ENCODE measurements at places on chromosomes 12 and 14.

- DNase-seq, result no peak
Observed at GRCh38 chr12:43579206-43579605, 27.2 kb upstream of the ADAMTS20 start.

DNA sequence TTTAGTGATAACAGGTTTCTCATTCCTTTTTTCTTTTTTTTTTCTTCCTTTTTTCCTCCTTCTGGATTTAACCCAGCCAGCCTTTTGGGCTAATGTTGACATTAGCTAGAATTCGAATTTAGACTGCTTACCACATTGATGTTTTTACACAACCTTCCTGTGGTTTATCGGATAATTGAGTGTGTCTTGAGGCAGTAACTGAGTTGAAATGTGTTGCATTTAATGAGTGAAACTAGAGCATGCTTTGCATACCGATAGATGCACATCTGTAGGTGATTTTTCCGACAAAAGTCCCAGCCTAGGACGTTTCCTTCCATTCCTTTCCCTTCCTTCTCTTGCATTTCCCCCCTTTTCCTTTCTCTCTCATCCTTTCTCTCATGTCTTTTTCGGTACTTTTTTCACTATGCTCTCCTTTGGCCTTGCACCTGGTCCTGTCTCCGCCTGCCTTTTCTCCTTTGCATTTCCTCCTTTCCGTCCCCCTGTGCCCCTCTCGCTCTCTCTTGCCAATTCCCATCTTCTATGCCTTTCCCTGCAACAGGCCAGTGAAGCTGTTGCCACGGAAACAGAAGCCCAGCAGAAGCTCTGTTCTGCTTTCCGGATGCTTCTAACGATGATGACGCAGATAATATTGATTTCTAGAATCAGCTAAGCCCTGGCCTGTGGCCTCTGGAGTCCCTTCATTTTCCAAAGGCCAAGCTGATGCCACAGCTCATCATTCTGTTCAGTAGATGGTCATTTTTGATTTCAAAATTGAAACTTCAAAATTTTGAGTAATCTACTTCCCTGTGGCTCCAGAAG, 76.1 kb downstream of the SLC25A47 start:
- no peak for DNase-seq

DNA sequence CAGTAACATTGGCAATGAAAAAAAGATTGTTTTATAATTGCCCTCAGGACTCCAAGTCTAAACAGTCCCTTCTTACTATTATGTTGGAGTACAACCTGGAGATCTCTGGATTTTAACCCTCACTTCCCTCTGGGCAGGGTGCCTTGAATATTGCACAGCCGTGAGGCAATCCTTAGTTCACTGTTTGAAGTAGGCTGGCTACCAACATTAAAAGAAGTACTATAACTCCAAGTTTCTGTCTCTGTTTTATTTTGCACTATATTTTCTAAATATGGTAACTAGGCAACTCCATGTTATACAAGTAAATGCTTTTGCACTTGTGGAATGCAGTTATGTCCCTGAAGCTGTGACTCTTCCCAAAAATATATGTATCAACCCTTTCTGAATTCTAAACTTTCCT, 490.7 kb downstream of the EGLN3 start:
- no peak for DNase-seq

DNA sequence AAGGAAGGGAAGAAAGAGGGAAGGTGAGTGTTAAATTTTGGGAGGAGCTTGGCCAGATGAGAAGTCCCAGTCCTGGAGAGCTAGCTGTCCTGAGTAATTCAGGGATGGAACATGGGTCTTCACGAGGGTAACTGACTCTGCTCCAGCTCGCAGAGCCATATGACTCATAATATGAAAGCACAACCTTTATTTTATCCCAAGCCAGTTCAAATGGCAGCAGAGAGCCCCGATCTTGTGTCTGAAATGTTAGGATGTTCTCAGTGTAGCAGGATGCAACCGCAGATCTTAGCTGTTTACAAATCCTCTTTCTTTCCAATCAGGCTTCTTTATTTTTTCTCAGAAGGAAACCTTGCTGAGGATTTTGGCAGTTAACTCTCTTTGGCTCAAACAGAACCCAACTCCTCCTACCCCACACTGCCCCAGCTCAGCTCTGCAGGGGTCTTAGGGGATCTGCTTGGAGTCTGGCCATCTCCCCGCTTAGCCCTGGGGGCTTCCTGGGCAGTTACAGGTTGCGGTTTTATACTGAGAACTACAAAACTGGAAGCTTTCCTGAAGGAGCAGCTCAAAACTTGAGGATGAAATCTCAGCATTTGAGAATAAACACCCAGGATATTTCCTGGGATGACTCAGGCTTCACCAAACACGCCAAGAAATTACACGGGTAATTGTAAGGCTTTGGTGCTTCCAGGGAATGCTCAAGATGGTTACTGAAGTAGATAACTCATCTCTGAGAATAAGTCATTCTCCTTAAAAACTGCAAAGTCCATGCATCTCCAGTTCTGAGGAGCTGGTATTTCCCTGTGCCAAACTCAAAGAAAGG, 92.5 kb downstream of the VCPKMT start:
- DNase-seq, result no peak

DNA sequence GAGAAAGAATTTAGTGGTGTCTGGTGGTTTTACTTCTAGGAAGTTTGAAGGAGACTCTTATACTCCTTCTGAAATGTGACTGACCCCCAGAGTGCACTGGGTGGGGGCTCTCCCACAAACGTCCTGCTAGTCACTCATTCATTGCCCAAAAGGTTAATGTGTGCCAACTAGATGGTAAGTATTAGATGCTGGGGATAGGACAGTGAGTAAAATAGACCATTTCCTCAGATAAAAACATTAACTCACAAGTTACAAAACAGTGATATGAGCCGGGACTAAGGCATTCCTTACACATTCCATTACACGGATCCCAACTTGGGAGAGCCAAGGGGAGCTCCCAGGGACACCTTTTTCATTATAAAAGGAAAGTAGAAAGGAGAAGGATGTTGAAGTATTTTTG, 185.1 kb downstream of the ATXN7L3B start:
- DNase-seq, result no peak

GRCh38 chr12:46412857-46413256, 40.3 kb upstream of the SLC38A2 start:
- DNase-seq, result no peak

DNA sequence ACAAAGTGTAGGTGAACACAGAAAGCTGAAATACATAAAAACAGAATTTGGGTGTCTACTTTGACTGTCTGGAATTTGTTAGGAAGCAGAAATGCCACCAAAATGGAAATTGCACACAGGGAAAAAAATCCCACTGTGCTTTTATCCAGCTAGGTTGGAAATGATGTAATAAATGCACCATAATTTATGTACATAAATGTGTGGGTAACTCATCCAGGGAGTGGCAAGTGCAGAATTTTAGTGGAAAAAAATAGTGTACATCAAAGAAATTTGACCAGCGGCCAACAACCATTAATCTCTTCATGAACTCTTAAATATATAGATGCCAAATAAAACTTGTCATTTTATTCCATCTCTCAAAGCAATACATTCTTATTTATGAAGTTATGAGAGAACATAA, 105.6 kb downstream of the LLPH start:
- no peak for DNase-seq

- no peak for DNase-seq
Observed at GRCh38 chr14:92462568-92462967, 51.0 kb upstream of the RIN3 start.

GRCh38 chr14:67457782-67458181, 30.7 kb downstream of the TMEM229B start:
- DNase-seq, result no peak

DNA sequence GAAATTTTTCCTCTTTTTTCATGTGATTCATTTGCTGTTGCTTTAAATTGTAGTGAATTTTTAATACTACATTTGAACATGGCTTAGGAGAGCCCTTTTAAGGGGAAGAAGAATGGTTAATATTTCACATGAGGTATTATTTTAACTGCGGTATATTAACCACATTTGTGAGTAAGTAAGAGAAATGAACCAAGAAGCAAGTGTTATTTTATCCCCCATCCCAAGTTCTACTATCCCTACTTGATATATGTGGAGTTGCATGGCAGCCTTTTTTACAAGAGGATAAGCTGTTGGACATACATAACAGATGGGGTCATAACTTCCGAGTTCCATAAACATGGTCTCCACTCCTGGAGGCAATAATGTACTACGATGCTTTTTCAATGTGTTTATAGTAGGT, 623.3 kb downstream of the LRFN5 start:
- no peak for DNase-seq

DNA sequence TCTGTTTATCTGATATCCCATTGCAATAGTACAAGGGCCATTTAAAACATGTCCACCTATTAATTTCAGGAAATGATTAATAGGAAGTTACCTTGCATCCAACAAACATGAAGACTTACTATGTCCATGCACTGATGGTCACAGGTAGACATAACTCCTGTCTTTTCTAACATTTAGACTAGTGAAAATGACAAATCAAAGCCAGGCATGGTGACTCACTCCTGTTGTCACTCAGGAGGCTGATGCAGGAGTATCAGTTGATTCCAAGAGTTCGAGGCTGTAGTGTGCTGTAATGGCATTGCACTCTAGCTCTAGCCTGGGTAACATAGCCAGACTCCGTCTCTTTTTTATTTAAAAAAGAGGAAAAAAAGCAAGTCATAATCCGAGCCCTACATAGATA, 14.8 kb downstream of the HSP90B1 start:
- DNase-seq, result no peak

- no peak for DNase-seq
Observed at GRCh38 chr14:79443602-79444001, 767.7 kb downstream of the DIO2 start.

DNA sequence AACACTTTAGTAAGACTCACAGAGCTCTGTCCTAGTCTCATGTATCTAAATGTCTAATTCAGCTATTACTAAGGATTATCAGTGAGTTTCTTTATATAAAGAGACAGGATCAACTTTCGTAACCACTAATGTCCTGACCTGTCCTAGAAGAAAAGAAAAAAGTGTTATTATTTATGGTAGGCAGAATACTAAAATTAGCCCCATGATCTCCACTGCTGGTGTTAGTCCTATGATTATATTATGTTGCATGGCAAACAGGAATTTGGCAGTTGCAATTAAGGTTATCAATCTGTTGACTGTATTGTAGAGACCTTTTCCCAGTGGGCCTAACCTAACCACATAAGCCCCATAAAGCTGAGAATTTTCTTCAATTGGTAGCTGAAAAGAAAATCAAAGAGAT, 132.9 kb upstream of the DIO2 start:
- DNase-seq, result no peak

DNA sequence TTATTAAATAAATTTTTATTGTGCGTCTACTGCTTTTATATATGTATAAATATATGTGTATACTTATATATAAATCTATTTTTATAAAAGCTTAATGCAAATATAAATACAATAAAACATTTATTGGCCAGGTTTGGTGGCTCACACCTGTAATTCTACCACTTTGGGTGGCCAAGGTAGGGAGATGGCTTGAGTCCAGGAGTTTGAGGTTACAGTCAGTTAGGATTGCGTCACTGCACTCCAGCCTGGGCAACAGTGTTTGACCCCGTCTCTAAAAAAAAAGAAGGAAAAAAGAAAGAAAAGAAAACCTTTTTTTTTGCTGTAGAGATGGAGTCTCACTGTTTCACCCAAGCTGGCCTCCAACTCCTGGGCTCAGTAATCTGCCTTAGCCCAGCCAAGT, 20.9 kb downstream of the ACTR6 start:
- DNase-seq, result no peak

DNA sequence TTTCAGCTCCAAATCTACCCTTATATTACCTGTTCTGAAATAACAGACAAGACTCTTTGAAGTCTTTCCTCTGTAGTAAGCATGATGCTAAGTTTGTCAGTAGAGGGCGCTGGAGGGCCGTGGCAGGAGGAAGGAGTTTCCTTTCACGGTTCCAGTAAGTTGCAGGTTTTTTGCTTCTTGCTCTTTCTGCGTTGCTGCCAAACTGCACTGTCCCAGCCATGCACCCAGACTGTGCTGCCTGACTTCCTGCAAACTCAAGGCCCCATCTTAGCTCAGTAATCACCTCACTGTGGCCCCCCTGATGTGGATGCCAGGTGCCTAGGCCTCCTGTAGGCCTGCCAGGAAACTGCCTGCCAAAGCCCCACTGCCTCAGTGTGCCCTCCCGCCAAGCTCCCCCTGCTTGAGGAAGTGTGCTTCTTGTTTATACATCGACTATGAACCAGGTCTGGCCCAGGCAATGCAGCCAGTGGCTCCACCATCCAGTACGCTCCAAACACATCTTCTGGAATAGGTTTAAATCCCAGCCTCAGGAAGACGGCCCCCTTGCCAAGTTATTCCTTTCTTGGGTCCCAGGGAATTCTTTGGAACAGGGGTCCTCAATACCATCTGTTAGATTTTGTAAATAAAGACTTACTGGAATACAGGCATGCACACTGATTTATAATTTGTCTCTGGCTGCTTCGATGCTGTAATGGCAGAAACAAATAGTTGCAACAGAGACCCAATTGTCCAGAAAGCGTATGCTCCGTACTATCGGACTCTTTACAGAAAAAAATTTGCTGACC, 193.7 kb upstream of the LRIG3 start:
- peak; percentile 37 for DNase-seq

DNA sequence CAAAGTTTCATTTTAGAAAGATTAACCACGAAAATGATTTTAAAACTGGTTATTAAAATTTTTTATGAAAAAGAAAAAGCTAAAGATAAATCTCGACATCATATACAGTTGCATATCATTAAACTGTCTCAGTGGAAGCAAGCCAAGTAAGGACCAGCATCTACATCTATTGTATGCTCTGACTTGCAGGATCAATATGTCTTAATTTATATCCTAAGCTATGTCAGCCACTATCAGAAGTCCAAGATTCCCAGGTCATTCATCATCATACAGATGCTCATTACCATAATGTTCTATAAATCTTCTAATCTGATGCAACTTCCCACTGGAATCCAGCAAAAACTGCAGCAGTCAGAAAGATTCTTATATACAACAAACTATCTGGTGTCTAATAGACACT, 43.5 kb downstream of the CMAS start:
- DNase-seq, result no peak

DNA sequence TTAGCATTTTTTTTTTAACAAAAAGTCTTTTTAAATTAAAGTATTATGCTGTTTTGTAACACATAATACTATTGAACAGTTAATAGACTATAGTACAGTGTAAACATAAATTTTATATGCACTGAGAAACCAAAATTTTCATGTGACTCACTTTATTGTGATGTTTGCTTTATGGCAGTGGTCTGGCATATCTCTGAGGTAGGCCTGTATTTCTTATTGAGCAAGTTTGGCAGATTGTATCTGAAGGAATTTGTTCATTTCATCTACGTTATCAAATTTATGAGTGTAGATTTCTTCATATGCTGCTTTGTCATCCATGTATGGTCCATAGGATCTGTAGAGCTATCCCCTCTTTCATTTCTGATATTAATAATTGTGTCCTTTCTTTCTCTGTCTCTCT, 78.8 kb upstream of the PDE3A start:
- no peak for DNase-seq

GRCh38 chr12:64082866-64083268, 139.2 kb downstream of the KICS2 start:
- DNase-seq, result no peak

GRCh38 chr12:132159555-132160003, 15.3 kb downstream of the NOC4L start:
- no peak for DNase-seq

GRCh38 chr14:29235991-29236390, 469.4 kb downstream of the FOXG1 start:
- DNase-seq, result no peak

- no peak for DNase-seq
Observed at GRCh38 chr14:37230551-37231194, 32.9 kb downstream of the MIPOL1 start.

- DNase-seq, result no peak
Observed at GRCh38 chr14:20356422-20356821, 13.0 kb downstream of the PARP2 start.

GRCh38 chr12:126899926-126900792, 1366.8 kb upstream of the TMEM132C start:
- no peak for DNase-seq

- no peak for DNase-seq
Observed at GRCh38 chr14:23528555-23528954, 23.0 kb downstream of the ZFHX2 start.

Data from stimulated activated CD4-positive, alpha-beta T cell treated with anti-CD3 and anti-CD28 coated beads, Interleukin-12 subunit alpha, Interleukin-12 subunit beta, amount 100 ng/mL, for 48 hours (primary cell).